ENCODE measurements at places on chromosomes 7 and 10.

DNA sequence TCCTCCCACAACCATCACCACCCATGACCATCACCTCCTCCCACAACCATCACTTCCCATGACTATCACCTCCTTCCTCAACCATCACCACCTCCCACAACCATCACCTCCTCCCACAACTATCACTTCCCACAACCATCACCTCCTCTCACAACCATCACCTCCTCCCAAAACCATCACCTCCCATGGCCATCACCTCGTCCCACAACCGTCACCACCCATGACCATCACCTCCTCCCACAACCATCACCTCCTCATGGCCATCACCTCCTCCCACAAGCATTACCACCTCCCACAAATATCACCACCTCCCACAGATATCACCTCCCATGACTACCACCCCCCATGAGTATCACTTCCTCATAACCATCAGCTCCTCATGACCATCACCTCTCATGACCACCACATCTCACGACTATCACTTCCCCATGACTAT, 52.2 kb downstream of the PDGFA start:
- no peak for DNase-seq

GRCh38 chr7:36155811-36156361, 2.8 kb downstream of the EEPD1 start:
- peak; percentile 27 for DNase-seq

- DNase-seq, result no peak
Observed at GRCh38 chr7:128099204-128099671, 68.0 kb upstream of the LRRC4 start.

DNA sequence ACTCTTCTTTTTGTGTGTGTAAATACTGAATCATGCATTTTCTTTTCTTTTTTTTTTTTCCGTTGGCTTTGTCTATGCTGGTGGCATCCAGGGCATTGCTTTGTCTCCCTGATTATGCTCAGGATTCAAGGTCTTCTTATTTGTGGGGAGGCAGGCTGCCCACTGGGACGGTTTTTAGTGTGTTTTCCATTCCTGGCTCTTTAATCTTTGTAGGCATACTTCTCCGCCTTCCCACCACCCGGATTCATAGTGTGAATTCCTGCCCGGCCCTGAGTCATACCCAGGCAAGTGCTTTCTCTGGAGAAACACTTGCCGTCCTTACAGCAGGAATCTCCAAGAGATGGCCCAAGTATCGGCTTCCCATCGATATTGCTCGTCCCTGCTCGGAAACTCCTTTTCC, 5.2 kb downstream of the ZNF655 start:
- DNase-seq, result no peak

DNA sequence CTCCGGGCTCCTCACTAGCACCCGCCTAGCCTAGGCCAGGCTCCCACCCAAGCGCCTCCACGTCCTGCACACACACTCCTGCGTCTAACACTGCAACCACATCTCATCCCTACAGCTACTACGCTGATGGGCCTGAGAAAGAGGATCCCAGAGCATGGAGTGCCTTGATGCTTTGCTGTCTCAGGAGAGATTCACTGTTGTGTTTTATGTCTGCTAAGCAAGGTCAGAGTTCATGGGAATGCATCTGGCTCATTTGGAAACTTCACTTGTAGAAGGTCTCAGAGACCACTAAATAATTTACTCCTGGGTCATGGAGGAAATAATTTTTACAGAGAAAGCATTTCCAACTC, 88.7 kb downstream of the SLIT1 start:
- DNase-seq, result no peak

GRCh38 chr10:57891201-57892006, 376.3 kb downstream of the IPMK start:
- DNase-seq, result no peak

DNA sequence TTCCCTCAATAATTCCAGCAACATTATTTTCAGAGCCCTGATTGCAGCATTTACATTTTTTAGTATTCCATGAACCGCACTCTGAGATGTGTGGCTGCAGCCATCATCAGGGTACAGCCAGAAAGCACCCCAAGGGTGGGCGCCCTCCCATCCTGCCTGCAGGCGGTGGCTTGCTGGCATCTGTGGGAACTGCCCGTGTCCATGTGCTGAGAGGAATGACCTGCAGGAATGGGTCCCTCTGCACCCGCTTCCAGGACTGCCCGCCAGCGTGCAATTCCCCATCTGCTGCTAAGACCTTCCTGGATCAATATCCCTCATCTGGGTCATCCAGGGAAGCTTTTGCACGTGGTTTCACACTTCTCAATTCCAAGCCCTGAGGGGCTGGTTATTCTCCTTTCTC, 32.8 kb upstream of the NUB1 start:
- DNase-seq, result no peak

- no peak for DNase-seq
Observed at GRCh38 chr10:132891368-132891767, 51.0 kb downstream of the CFAP46 start.

GRCh38 chr10:21317902-21318301, 207.6 kb downstream of the SKIDA1 start:
- DNase-seq, result no peak

DNA sequence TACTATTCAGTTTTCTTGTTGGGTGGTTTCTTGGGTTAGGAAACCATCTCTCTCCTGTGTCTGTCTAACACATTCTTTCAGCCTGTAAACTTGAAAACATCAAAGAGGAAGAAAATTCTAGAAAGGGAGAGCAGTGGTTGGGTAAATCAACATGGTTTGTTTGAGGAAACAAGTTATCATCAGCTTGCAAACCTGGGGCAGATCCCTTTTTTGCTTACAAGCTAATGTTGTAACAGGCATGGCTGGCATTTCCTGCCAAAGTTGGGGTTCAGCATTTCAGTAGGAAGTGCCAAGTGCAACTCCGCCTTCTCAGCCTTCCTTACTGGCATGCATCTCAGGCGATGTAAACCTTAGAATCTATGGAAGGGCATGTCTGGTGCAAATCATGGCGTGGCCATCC, 112.6 kb downstream of the EEPD1 start:
- DNase-seq, result no peak

DNA sequence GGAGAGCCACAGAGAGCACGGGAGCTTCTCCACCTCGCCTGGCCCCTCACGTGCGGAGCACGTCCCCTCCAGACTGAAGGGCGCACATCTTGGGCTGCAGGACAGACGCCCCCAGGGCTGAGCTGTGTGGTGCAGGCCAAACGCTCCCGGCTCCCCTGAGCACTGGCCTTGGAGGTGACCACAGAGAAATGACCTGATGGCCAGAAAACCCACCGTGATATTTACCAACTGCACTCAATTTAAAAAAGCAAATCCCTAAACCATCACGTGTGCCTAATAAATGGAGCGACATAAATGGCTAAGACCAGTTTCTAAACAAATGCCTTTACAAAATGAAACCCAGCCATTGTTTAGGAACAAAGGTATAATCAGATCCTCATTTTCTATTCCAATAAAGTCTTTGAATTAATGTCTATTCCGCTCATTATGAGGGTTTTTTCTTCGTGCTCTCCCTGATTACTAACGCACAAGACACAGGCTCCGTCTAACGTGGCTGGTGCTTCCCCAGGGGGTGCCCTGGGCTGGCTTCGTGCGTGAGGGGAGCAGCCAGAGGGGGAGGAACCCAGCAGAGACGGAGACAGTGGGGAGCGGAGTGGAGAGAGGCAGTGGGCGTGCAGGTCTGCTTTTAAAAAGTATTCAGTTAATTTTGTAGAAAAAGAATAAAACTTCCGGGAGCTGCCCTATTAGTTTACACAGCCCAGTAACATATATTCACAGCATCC, 190.3 kb downstream of the DNAJB6 start:
- DNase-seq, result peak; percentile 3

GRCh38 chr7:145624618-145625017, 492.0 kb upstream of the CNTNAP2 start:
- no peak for DNase-seq

DNA sequence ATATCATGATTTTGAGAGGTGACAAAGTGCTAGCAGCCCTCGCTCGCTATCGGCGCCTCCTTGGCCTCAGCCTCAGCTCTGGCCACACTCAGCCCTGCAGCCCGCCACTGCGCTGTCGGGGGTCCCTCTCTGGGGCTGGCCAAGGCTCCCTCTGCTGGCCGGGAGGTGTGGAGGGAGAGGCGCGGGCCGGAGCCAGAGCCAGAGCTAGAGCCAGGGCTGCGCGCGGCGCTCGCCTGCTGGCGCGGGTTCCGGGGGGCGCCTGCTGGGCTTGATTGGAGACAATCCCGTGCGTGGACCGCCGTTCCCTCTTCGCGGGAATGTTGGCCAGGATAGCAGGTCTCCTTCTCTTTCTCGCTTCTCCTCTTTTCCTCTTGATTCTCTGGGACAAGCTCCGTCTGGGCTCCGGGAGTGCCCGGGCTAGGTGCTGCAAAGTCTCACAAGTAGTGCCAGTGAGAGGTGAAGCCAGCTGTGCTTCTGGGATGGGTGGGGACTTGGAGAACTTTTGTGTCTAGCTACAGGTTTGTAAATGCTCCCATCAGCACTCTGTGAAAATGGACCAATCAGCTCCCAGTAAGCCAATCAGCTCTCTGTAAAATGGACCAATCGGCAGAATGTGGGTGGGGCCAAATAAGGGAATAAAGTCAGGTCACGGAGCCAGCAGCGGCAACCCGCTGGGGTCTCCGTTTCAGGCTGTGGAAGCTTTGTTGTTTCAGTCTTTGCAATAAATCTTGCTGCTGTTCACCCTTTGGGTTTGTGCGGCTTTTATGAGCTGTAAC, 43.4 kb upstream of the ELMO1 start:
- DNase-seq, result no peak

GRCh38 chr10:46052791-46053375, 6.8 kb upstream of the MSMB start:
- DNase-seq, result no peak

- no peak for DNase-seq
Observed at GRCh38 chr7:40213856-40214255, 79.1 kb downstream of the SUGCT start.

DNA sequence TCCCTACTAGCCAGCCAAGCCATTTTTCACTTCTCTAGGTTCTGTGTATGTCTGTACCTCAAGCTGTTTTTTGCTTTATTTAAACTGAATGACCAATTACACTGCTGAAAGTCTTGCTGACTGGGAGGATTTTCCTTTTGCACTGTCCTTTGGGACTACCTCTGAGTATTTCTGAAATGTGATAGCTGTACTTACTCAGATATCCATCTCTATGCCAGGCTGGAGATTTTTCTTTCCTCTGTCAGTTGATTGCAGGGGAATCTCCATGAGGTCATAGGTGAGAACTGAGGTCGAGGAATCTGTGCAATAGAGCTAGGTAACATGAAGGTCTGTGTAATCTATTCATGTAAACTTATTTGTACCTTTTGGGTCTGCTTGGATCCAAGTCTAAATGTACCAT, 38.9 kb upstream of the ANKRD1 start:
- DNase-seq, result no peak

GRCh38 chr7:133682364-133683181, 429.7 kb downstream of the EXOC4 start:
- peak; percentile 3 for DNase-seq

GRCh38 chr7:131346885-131347592, 19.4 kb downstream of the MKLN1 start:
- no peak for DNase-seq

DNA sequence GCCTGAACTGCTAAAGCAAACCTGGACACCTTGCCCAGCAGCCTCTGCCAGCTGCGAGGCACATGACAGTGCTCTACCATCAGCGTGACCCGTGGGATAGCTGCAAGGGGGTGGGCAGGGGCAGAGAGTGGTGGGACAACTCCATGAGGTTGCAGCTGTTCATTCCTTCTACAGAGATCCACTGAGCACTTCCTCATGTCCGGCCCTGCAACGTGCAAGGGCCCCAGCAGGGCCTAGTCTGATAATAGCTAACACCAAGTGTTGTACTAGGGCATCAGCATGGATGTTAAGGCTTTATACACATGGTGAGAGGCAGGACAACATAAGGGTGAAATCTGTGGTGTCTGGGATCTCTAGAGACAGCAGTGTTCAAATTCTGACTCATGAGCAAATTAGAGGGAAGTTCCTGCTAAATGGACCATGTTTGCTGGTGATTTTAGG, 14.3 kb downstream of the NOD1 start:
- DNase-seq, result no peak

DNA sequence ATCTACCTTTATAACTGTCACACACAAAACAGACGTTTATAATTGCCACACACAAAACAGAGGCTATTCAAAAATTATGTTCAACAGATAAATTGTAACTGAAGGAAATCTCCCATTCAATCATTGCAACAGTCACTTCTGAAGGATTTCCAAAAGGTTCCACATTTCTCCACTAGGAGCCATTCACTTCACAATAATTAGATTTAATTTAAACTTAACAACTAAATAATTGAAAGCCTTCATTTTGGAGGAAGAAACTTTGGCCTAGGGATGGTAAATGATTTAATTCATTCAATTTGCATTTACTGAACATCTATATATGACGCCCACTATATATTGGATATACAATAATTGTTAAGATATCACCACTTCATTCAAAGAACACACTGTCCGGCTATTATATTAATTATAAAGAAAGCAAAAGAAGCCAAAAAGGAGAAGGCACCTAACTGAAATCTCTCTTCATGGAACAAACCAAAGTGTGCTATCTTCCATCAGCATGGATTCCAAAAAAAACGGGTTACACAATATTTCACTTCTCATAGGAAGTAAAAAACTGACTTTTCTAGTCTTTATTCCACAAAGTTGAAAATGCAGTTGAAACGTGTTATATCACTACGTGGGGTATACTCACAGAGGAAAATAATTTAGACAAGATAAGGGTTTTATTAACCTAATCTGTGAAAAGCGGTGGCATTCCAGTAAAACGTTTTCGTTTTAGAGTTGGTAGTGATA, 1.7 kb downstream of the ATAD1 start:
- no peak for DNase-seq

GRCh38 chr7:30846378-30846777, 65.3 kb upstream of the AQP1 start:
- no peak for DNase-seq

- DNase-seq, result no peak
Observed at GRCh38 chr10:17056781-17057428, 72.7 kb downstream of the CUBN start.

- no peak for DNase-seq
Observed at GRCh38 chr7:116315803-116316202, 105.5 kb downstream of the TES start.

- no peak for DNase-seq
Observed at GRCh38 chr7:11638011-11638774, 193.8 kb downstream of the THSD7A start.

DNA sequence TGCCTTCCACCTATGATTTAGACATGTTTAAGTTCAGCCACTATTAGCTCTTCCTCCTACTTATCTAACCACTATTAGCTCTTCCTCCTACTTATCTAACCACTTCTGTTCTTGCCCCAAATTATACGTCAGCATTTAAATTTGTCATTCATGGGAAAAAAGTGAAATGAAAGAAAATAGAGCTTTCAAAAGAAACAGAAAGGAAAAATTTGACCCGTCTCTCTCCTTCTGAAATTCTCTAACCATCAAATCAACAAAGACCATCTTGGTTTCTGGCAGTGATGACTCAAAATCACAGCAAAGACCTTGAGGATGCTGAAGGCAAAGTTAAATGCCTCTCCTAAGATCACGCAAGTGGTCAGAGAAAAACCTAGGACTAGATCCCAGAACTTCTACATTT, 2.6 kb downstream of the LIPA start:
- DNase-seq, result no peak

All from activated gamma-delta T cell treated with Interleukin-2 at 50 U/mL for 16 hours (primary cell).